GM04503 (cell line): ENCODE measurements at places on chromosomes 2 and 18.

GRCh38 chr2:145984580-145984979 lies 1464.7 kb upstream of the ZEB2 start:
- DNase-seq = no peak

DNA sequence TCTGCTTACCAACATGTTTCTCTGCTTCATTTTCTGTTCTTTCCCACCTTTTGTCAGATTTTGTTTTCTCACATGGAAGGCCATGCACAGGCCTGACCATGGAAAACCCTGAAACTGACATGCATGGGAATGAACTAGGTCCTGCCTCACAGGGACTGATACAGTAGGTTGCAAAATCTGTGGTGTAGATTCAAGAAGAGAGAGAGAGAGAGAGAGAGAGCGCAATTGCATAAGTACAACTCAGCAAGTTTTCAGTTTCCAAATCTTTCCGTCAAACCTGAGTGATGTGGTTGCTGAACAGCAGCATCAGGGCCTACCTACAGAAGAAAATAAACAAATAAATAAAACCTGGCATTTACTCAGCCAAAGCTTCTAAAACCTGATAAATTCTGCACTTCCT lies 87.5 kb upstream of the RNF152 start:
- no peak for DNase-seq

DNA sequence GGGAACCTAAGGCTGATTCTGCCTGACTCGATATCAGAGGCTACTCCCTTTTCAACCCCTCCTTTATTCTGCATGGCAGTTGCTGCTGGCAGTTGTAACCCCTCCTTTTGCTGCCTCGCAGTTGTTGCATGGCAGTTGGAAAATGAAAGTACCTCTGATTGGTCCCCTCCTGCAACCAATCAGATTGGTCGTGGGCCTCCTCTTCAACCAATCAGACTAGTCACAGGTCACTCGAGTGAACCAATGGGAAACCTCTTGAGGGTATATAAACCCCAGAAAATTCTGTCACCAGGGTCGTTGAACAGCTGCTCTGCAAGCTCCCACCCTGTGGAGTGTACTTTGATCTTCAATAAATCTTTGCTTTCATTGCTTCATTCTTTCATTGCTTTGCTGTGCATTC lies 294.3 kb upstream of the SLC8A1 start:
- DNase-seq = no peak

DNA sequence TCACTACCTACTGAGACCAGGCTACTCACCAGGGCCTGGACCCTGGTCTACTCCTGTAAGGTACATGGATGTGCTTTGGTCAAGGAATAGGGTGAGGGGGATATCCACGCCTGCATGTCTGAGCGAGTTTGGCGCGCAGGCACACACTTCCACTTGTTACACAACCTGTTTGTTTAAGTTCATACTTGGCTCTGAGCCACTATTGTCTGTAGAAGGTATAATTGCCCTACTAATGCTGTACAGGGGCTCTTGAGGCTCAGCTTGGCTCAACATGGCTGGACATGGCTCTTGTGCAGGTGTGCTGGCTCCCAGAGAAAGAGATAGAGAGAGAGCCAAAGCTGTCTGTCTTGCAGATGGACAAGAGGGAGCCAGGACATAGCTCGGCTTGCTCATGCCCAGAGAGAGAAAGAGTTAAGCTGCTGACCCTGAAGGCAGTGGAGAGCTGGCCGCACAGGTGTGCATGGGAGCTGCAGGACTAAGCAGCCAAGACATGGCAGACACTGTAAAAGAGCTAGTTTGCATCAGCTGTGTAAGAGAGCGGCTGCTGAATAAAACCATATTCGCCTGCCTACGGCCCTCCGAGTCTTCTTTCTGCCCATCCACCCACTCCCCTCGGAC lies 35.2 kb downstream of the NPPC start:
- DNase-seq = no peak

- no peak for DNase-seq
Observed at GRCh38 chr2:208584378-208584985, 177.9 kb downstream of the PTH2R start.

- DNase-seq = no peak
Observed at GRCh38 chr2:202164411-202164810, 74.0 kb downstream of the SUMO1 start.

- DNase-seq = no peak
Observed at GRCh38 chr2:183666031-183666430, 541.8 kb downstream of the NUP35 start.
